ENCODE measurements at places on chromosomes 1 and 21.

DNA sequence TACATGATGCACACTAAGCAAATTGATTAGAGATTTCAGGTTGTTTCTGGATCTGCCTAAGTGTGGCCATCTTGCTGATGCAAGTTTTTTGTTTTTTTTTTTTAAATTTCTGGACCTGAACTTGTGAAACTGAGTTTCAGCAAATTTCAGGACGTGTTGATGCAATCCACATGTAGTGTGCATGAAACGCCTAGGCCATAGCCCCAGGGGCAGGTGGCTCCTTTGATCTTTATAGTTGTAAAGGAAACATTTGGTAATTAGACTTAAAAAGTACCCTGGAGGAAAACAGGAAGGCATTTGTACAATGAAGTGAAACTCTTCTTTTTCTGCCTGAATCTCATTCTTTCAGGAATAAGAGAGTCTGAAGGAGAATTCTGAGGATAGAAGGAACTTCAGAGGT is 162.2 kb upstream of the LHX8 start:
- DNase-seq: no peak

- DNase-seq: no peak
These were observed 10.4 kb downstream of the TTLL10 start for GRCh38 chr1:1183833-1184775.

- no peak for DNase-seq
These were observed 344.3 kb downstream of the MATN1 start for GRCh38 chr1:30378991-30379581.

GRCh38 chr1:94324178-94324544 is 86.8 kb upstream of the ARHGAP29 start:
- DNase-seq: no peak

DNA sequence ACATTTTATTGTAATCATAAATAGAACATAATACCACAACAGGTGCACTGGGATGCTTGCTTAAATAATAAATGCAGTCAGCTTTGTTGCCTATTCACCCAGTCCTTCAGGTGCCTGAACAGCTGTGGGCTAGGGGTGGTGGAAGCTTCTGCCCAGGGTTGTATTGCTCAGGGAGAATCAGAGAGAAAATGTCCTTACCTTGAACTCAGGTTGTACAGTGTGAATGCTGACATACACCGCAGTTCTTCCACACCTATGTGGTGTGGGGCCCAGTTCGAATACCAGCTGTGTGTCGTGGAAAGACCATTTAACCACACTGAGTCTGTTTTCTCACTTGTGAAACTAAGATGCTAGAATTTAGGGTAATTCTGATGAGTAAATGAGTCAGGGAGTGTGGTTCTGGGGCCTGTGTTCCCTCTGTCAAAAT is 115.7 kb upstream of the ATP1A1 start:
- no peak for DNase-seq

DNA sequence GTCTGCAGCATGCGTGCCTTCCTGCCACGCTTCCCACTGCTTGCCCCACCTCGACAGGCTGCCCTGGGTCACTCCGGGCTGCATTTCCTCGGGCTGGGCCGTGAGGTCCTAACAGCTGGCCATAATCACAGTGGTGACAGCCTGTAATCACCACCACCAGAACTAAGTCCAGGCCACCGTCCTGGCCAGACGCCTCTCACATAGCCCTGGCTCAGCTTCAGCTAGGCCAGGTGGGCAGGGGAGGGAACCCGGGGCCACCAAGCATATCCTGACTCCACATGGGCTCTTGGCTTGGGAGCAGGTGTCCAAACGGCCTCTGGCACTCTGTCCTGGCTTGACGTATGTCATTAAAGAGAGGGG is 229.5 kb downstream of the TRABD2B start:
- DNase-seq: no peak

GRCh38 chr21:44853601-44854390 is 19.7 kb downstream of the PTTG1IP start:
- DNase-seq: no peak

- no peak for DNase-seq
These were observed 49.8 kb upstream of the KANK4 start for GRCh38 chr1:62368989-62369388.

GRCh38 chr1:26897351-26897750 is 2.9 kb downstream of the GPATCH3 start:
- no peak for DNase-seq

- DNase-seq: peak; percentile 35
These were observed 16.8 kb upstream of the RIPK4 start for GRCh38 chr21:41783476-41784180.

DNA sequence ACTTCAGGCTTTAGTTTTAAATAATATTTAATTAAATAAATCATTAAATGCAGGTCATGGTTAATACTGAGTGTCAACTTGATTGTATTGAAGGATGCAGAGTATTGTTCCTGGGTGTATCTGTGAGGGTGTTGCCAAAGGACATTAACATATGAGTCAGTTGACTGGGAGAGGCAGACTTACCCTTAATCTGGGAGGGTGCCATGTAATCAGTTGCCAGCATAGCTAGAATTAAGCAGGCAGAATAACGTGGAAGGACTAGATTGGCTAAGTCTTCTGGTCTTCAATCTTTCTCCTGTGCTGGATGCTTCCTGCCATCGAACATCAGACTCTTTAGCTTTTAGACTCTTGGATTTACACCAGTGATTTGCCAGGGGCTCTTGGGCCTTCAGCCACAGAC is 85.3 kb downstream of the MAP3K21 start:
- DNase-seq: no peak

GRCh38 chr1:2804628-2805351 is 3.3 kb upstream of the TTC34 start:
- DNase-seq: no peak
